Stimulated activated CD4-positive, alpha-beta T cell treated with anti-CD3 and anti-CD28 coated beads, Interleukin-12 subunit alpha, Interleukin-12 subunit beta, amount 100 ng/mL, for 48 hours (primary cell): ENCODE measurements at places on chromosomes 4 and X.

DNA sequence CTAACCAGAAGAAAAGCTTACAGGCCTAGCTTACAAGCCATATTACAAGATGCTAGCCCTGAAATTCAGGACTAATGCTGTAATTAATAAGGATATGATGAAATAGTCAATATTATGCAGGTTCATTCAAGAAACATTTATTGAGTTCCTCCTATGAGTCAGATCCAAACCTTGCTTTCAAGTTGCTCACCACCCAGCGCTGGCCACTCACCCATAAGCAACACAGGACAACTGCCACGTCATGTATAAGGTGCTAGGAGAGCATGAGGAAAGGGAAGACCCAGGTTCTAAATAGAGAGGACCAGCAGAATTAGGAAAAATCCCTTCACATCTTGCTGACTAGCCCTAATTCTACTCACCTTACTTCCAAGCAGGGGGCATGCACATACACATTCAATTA is 23.3 kb downstream of the MAML3 start:
- no peak for DNase-seq

DNA sequence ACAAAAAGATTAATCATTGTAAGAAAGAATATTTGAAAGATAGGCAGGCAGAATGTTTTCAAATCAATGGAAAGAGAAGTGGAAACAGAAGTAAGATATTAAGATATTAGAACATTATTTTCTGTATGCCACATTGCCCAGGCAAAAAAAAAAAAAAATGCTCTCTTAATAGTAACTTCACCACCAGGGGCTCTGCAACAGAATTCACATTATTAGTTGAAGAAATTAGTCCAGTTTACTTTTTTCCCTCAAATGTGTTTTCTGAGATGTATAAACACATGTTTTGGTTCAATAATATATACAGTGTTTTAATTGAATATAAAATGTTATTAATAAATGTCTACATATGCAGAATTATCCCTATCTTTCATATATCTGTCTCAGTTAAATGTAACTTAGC is 78.0 kb upstream of the ADAD1 start:
- no peak for DNase-seq

- no peak for DNase-seq
Measured at GRCh38 chrX:28487818-28488217, 99.4 kb upstream of the IL1RAPL1 start.

GRCh38 chrX:154468217-154468616 is 10.1 kb downstream of the PLXNA3 start:
- no peak for DNase-seq

DNA sequence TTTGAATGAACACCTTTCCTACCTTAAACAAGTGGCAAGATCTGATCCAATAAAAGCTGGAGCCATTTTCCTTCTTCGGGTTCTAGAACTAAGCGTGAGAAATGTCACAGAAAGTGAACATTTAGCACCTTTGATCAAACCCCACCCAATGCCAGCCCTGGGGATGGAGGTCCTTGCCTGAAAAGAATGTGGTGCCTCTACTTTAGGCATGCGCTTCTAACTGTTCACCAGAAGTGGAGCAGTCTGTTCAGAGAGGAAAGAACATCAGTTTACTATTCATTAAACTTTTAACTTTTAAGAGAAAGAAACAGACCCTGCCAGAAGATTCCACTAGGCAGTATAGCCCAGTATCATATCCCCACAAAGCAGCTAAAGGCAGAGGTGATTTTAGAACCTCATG is 75.9 kb downstream of the INTS12 start:
- DNase-seq: no peak

DNA sequence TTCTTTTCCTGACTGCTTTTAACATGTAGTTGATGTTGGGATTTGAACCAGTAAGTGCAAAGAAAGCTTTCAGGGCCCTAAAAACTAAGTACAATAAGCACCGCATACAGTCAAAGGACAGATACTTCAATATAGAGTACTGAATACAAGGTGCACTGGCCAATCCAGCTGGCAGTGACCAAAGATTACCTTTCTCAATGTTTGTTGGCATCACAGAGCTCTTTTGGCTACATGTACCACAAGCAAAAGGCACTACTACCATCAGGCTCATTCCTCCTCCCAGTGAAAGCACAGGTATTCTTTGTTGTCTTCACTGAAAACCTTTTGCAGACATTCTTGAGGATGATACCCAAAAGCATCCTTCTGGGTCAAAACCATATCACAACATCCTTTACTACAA is 65.2 kb upstream of the ZCCHC13 start:
- no peak for DNase-seq

DNA sequence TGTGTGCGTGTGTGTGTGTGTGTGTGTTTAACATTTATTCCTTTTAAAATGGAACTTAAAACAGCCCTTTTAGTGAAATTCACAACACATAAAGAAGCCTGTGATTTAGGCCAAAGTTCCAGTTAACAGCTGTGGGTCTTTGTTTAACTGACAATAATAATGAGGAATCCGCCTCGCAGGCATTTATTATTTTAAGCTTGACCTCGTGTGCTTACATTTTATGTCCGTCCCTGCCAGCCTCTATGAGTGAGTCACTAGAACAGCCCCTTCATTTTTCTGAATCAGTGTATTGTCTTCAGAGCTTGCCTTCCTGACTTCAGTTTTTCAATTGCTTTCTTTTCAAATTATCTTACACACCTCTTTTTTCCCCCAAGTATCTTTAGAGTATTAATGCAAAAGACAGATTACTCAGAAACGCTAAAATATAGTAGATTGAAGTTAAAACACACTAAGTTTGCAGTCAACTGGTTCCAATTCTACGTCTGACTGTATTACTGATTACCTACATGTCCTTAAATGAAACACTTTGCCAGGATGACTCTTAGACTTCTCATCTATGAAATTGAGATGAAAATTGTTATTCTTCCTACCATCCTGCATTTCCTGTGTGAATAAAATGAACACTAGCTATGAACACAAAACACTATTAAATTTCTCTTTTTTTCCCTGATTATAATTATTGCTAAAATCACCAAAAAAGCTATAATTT is 319.6 kb upstream of the HS3ST1 start:
- DNase-seq: no peak

GRCh38 chr4:99968330-99968729 is 18.3 kb upstream of the H2AZ1 start:
- DNase-seq: no peak

- no peak for DNase-seq
Measured at GRCh38 chrX:16966752-16967448, 20.4 kb downstream of the REPS2 start.

DNA sequence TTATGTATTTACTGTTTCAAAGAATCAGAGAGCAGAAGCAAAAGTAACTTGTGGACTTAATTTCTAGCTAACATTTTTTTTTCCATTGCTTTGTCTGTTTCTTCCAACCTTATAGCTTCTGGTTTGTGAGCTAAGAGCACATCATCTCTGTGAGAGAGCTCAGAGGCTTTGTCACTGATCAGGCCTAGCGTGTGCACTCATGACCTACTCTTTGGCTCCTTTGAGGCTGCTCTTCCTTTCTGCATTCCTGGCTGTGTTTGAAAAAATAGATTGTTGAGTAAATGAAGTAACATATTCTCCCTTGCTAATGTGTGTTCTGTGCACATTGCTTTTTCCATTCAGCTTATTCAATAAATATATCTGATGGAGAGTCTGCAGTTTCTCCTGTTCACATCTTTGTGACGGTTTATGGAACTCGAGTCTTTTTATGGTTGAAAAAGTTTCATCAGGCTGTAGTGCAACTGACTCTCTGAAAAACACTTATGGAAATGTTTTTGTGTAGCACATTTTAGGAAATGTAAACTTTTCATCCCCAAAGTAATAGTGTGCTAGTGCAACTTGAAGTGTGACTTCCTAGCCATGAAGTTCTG is 133.0 kb downstream of the RAPGEF2 start:
- no peak for DNase-seq

DNA sequence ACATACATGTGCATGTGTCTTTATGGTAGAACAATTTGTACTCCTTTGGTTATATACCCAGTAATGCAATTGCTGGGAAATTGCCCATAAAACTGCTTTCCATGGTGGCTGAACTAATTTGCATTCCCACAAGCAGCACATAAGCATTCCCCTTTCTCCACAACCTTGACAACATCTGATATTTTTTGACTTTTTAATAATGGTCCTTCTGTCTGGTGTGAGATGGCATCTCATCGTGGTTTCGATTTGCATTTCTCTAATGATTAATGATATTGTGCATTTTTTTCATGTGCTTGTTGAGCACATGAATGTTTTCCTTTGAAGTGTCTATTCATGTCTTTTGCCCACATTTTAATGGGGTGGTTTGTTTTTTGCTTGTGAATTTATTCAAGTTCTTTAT is 166.0 kb downstream of the TMEM47 start:
- no peak for DNase-seq

- no peak for DNase-seq
Measured at GRCh38 chr4:8082517-8083055, 76.0 kb downstream of the ABLIM2 start.

DNA sequence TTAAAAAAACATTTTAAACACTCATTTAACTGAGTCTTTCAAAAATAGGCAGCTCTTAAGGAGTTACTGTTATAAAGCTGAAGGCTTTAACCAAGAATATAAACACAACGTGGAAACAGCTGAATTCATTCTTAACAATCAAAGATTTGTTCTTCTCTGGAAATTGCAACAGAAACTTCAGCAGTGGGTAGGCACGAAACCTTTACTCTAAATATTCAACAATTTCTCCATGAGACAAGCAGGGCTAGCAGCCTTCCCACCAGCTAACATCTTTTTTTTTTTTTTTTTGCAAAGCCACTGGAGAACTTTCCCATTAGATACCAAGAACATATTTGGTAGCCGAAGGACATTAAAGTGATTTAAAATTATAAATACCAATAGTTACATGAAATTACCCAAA is 78.2 kb upstream of the PRSS48 start:
- no peak for DNase-seq

DNA sequence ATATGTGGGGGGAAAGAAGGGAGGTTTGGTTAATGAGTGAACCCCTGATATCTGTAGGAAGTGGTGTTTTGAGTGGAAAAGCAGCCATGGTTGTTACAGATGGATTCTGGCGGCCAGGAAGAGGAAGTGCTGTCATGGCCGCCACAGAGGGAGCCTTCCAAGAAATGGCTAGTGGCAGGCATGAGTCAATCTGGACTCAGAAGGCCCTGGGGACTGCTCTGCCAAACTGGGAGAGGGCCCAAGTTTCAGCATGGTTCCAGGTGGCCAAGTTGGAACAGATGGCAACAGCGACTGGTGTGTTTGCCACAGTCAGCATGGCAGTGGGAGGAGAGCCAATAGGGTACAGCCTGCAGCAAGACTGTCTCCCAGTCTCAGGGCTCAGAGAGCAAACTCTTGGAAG is 32.5 kb downstream of the ETDB start:
- DNase-seq: no peak

DNA sequence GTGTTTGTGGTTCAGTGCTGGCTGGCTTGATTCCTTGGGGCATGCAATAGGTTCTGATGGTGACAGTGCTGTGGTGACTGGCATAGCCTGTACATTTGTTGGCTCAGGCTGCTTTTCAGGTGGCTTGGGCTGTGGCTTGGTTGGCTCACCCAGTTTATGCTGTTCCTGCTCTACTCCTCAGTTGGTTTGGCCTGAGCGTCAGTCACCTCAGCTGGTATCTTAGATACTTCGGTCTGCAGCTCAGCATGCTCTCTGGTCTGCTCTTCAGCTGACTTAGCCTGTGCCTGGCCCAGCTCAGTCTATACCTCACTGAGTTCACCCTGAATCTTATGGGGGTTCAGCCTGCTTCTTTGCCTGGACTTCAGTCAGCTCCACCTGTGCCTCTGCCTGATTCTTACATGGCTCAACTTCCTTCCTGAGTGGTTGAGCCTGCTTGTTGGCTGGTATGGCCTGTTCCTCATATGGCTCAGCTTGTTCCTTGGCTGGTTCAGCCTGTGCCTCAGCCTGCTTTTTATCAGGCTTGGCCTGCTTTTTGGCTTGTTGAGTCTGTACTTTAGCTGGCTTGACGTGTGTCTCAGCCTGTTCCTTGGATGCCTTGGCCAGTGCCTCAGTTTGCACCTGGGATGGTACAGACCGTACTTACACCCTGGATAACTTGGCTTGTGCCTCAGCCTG is 170.6 kb downstream of the MSN start:
- DNase-seq: no peak

DNA sequence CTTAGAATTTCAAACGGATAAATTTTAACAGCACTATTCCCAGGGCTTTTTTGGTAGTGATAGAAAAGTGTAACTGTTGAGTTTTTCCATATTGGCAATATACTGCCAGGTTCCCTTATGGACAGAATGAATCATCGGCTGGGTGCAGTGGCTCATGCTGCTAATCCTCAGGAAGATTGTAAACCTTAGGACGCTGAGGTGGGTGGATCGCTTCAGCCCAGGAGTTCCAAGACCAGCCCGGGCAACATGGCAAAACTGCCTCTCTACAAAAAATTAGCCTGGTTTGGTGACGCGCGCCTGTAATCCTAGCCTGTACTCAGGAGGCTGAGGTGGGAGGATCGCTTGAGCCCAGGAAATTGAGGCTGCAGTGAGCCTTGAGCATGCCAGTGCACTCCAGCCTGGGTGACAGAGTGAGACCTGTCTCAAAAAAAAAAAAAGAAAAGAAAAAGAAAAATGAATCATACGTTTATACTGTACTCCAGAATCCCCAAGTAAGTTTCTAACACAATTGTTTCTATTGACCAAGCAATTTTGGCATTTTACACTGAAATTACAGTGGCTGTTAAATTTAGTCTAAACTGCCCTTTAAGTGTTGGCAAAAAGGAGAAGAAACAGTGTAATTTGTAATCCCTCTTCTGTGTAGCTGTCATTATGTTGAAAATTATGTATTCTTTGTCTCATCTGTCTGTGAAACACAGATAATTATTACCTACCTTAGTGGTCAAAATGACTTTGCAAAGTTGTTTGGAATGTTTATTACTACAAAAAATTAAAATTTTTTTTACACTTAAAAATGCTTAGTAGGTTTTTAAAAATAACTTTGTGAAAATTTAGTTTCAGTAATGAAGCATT is 1.8 kb downstream of the SLC30A9 start:
- no peak for DNase-seq

DNA sequence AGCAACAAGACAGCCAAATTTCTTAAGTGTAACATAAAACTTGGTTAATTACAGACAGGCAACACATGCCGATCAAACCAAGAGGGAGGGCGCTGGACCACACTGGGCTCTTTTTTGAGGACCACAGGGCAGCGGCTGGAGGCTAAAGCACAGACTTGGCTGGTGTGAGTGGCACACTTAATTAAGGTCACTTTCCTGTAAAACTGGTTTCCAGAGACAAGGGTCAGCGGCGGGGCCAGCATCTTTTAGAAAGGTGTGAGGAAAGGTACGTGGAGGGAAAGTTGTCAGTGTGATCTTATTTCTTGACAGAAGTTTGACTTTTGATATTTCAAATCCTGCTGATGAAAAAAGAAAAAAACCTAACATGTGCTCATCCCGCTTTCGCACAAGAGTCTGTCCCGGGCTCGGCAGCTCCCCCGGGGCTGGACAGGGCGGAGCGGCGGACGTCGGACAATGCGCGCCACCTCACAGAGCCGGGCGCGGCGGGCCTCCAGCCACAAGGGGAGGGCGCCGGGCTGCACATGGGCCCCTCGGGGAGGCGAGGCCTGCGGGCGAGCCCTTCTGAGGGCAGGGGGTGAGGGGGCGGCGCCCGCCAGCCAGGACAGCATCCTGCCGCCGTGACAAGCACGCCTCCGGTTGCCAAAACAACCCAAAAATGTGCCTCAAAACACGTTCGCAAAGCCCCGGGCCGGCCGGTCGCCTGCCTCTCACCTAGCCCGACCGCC is 660 bp upstream of the HSPA4L start:
- no peak for DNase-seq
